Panc1 (cell line): ENCODE measurements at places on chromosomes 12 and 14. TPM values are rescaled to one million over a fixed set of nuclear protein-coding genes. Genes with fewer than 3 reads are reported as not detected.

GRCh38 chr12:57822392-57823130 lies 4.0 kb upstream of the AVIL start:
- DNase-seq, result no peak

GRCh38 chr14:73661872-73662271 lies 17.1 kb downstream of the DNAL1 start:
- DNase-seq, result no peak

GRCh38 chr12:104275689-104276088 lies 27.9 kb upstream of the EID3 start:
- DNase-seq, result no peak

DNA sequence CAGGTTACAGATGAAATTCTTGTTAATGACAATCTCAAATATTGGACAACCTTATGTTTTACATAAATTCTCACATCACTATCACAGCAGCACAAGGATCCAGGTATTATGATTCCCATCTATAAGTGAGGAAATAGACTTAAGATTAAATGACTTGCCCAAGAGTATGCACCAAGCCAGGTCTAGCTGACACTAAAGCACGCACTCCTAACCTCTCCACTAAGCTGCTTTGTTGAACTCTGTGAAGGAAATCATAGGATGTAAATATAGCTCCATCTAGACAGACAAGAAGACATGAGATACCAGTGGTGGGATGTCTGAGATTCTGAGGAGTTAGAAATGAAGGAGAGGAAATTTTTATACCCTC lies 87.9 kb downstream of the PHLDA1 start:
- no peak for DNase-seq

DNA sequence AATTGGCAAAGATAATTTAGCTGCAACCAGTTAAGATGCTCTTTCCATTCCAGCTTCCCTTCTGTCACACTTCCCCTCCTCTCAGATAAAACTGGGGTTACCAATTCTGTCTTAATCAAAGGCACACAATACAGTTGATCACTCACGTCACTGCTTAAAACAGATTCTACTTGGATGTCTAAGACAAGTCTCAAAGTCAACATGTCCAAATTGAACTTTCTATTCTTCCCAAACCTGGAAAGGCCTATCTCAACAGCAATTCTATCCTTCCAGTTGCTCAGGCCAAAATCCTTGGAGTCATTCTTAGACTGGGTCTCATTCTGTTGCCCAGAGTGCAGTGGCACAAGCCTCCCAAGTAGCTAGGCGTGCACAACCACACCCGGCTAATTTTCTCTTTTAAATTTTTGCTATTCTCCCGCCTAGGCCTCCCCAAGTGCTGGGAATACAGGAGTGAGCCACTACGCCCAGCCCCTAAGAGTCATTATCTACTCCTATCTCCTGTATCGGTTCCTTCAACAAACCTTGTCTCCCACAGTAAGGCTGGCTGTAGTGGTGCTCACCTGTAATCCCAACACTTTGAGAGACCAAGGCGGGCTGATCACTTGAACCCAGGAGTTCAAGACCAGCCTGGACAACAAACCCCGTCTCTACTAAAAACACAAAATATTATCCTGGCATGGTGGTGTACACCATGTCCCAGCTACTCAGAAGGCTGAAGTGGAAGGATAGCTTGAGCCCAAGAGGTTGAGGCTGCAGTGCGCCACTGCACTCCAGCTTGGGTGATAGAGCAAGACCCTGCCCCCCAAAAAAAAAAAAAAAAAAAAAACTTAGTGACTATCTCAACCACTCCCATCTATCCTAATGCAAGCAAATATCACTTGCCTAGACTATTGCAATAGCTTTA lies 4.7 kb downstream of the RPS29 start:
- no peak for DNase-seq

DNA sequence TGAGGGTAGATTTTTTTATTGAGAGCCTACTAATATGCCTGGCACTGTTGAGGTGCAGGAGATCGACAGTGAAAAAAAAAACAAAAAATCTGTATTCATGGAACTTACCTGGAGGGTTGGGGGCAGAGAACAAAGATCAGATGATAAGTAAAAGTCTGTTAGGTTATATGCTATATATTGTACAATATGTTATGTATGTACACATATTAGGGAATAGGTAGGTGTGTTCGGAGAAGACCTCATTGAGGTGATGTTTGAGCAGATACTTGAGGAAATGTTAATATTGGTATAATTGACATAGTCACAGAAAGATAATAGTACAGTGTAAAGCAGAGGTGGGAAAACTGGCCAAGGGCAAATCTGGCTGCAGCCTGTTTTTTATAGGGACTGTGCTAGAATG lies 5.6 kb downstream of the ARF6 start:
- no peak for DNase-seq

DNA sequence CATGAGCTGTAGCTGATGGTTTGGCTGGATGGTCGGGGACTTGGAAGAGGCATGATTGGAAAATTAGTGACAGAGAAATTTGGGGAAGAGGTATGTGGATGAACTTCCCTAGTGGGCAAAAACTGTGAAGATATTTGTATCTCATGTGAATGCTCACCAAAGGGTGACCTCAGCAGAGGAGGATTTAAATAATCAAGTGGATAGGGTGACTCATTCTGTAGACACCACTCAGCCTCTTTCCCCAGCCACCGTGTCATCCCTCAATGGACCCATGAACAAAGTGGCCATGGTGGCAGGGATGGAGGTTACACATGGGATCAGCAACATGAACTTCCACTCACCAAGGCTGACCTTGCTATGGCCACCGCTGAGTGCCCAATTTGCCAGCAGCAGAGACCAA lies 60.8 kb upstream of the KRAS start:
- DNase-seq, result no peak

- no peak for DNase-seq
These were observed 365.9 kb downstream of the LRFN5 start for GRCh38 chr14:41972531-41972930.

- DNase-seq, result no peak
These were observed at the start of gene DPY19L2 for GRCh38 chr12:63668028-63668799. Gene DPY19L2, minus strand, starts transcription at chr12:63668493. Its CDS starts 100 bp downstream, at chr12:63668393.

- DNase-seq, result no peak
These were observed 75.3 kb upstream of the AMN1 start for GRCh38 chr12:31804185-31804504.

GRCh38 chr12:58252914-58253313 lies 311.5 kb downstream of the ATP23 start:
- no peak for DNase-seq

DNA sequence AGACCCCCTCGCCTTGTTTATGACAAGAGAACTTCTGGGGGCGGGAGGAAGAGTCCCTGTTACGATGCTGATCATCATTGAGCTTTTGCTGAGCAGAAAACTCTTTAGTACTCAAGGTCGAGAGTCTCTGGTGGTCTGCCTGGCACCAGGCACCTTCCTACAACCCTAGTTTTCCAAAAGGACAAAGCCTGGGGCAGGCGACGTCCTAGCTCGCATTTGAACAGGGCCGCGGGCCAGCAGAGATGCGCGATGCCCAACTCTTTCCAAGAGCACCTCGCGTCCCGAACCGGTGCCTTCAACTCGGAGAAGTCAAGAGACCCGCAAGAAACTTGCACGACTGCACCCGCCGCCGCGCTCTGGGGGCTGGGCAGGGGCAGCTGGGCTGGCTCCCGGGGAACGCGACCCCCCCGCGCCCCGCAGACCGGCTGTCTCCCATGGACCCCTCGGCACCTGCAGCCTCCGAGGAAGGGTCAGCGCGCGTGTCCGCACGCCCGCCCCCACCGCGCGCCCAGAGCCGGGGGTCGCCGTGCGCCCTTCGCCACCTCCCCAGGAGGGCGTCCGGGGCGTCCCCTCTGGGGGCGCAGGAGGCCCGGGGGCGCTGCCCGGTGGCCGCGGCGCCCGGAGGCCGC lies 377 bp upstream of the BCL7A start:
- DNase-seq, result no peak

DNA sequence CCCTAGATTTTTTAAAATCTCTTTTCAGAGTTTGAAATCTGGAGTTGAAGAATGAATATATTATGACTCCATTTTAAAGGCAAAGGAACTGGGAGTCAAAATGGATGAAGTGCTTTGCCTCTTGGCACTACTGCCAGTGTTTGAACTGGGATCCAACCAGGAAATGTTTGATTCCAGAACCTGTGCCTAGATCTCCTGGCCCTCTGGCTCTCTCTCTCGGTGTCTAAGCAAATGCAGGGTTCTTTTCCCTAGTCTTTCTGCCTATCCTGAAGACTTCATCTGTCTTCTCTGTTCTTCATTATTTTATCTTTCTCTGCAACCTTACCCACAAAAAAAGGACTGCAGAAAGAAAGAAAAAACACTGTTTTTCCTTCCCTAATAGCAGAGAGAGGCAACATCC lies 17.0 kb downstream of the BTG1 start:
- DNase-seq, result no peak

- DNase-seq, result no peak
These were observed 132.8 kb upstream of the HIF1A start for GRCh38 chr14:61562321-61563161.

DNA sequence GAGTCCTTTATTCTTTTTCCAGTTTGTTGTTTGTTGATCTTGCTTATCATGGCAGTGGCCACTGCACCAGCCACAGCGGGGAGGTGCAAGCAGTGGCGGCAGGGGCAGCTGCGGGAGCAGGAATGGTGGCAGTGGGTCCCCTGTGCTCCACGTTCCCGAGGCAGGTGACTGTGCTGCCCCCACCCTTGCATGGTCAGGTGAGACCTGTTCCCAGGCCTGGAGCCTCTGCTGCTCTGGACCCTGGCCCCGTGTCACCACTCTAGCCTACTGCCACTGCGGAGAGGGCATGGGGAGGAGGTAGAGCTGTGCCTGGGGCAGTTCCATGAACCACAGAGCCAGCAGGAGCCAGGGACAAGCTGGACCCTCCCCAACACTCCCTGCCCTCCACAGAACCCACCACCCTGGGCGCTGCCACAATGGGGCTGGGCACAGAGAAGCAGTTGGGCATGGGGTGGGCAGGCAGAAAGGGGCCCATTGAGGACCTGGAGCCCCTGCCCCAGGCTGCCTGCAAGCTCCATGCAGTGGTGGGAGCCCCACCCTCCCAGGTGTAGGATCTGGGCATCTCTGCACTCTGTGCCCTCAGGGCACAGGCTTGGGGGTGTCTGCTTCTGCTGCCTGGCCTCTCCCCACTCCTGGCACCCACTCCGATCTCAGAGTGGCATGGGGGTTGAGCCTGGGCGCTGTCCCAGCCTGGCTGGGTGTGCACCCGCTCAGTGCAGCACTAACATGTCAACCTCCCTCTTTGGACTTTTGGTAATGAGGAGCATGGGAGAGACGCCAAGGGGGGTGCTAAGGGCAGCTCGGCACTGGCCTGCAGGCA lies 23.1 kb upstream of the WDR20 start:
- no peak for DNase-seq

GRCh38 chr12:2054091-2055018 lies 1.6 kb downstream of the CACNA1C start:
- no peak for DNase-seq

GRCh38 chr12:19190292-19191031 lies 60.9 kb downstream of the PLEKHA5 start:
- no peak for DNase-seq

GRCh38 chr14:81324011-81324410 lies 76.1 kb downstream of the STON2 start:
- no peak for DNase-seq

DNA sequence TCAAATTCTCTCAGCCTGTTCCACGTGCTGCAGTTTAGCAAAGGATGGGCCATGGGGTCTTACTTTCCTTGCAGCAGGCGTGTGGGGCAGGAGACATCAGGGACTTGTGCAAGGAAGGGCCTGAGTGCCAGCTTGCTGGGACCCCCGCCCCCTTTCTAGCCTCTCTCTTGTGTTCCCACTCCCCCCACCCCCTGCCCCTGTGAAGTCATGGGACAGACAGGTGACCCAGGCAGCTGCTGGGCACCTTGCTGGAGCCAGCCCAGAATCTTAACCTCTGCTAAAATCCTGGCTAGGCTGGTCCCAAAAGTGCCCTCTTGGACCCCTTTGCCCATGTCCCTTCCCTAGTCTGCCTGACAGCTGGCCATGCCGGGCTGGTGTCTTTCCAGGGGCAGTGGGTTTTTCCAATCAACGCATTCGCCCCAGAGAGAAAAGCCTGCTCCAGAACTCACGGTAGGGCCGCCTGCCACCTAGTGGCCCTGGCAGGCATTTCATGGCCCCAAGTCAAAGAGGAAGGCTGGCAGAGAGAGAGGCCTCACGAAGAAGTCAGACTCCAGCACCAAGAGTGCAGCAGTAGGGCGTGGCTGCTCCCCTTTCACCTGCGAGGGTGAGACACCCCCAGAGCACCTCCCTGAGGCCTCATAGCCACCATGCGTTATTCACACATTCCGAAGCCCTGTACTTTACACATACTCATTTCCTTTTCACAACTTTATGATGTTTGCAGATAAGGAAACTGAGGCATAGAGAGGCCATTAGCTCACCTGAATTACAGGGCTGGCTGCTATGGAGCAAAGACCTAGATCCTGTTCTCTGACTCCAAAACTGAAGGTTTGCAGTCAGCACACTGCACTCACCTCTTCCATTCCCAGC lies 67.4 kb downstream of the LGMN start:
- DNase-seq, result no peak

GRCh38 chr14:75559451-75560222 lies 18.8 kb upstream of the FLVCR2 start:
- DNase-seq, result no peak

GRCh38 chr14:51327376-51327775 lies 87.3 kb downstream of the TMX1 start:
- DNase-seq, result no peak

DNA sequence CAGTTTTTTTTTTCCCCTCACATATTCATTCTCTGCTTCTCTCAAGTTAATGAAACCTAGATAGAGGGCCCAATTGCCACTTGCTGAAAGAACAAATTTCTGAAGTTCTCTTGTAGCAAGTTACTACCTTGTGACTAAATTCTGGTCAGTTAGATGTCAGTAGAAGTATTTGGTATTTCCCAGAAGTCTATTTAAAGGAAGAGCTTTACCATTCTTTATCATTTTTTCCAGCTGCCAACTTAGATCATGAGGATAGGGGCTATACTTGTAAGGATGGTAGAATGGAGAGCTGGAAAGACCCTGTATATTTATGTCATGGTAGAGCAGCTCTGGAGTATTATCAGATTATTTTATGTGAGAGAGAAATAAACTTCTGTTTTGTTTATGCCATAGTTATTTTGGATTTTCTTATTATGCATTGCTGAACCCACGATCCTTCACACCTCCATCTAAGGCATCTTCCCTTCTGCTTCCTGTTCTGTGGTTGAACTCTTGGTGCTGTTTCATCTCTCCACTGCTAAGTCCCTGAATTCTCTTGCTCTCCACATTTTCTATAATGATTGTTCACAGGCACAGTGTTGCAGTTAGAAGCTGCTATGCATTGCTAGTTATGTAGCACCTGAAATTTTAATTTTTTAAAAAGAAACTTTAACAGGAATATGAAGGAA lies 25.9 kb downstream of the FUT8 start:
- DNase-seq, result no peak

GRCh38 chr14:47539031-47539461 lies 136.4 kb downstream of the MDGA2 start:
- DNase-seq, result no peak

The LRTM2 gene
- total RNA-seq, result not detected

The IFNG-AS1 gene
- not detected for total RNA-seq

The KERA gene
- total RNA-seq, result not detected

The CLEC4D gene
- total RNA-seq, result not detected

The PCED1B gene
- 0.82 TPM for total RNA-seq

The RFX4 gene
- total RNA-seq, result not detected

The LRRK2 gene
- total RNA-seq, result 0.13 TPM

The SPTLC2 gene
- 21.0 TPM for total RNA-seq

The FGD6 gene
- total RNA-seq, result 28.3 TPM

The MYF6 gene
- not detected for total RNA-seq

The C12orf50 gene
- not detected for total RNA-seq
